ENCODE measurements at places on chromosomes 1 and 21. TPM values are rescaled to one million over a fixed set of nuclear protein-coding genes. Genes with fewer than 3 reads are reported as not detected.

MYOG gene
- polyA plus RNA-seq, result not detected

DNA sequence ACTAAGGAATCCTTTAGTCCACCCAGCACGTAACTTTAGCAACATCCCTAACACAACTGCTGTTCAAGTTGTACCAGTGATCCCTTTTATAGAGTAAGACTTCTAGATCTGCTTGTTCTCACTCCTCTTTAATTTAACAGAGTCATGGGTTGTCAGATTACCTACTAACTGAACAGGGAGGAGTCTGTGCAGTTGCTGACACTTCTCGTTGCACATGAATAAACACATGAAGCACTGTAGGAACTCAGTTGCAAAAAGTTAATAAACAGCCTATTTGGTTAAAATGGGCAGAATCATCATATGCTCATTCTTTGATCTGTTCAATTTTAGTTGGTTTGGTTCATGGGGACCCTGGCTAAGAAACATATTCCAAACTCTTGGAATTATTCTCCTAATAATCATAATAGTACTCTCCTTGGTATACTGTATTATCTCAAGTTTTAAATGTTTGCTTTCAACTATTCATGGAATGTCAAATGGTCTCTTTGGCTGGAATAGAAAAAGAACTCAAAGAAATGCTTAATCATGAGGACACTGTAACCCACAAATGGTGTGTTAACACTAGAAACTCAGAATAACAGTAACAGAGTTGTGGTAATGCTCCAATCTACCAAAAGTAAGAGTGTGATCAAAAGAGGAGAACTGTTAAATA, 15.6 kb downstream of the PLPPR5 start:
- DNase-seq, result no peak

GRCh38 chr21:35838987-35839763, 221.2 kb downstream of the SETD4 start:
- DNase-seq, result no peak

MAPKAPK2 gene
- 227 TPM for polyA plus RNA-seq

GRCh38 chr1:190563230-190563629, 85.6 kb upstream of the BRINP3 start:
- DNase-seq, result no peak

Data from heart left ventricle (tissue), 16 donors.